ENCODE measurements at places on chromosomes 12 and 14.

GRCh38 chr14:57161583-57162234 is 107.0 kb downstream of the EXOC5 start:
- DNase-seq: peak; percentile 34

DNA sequence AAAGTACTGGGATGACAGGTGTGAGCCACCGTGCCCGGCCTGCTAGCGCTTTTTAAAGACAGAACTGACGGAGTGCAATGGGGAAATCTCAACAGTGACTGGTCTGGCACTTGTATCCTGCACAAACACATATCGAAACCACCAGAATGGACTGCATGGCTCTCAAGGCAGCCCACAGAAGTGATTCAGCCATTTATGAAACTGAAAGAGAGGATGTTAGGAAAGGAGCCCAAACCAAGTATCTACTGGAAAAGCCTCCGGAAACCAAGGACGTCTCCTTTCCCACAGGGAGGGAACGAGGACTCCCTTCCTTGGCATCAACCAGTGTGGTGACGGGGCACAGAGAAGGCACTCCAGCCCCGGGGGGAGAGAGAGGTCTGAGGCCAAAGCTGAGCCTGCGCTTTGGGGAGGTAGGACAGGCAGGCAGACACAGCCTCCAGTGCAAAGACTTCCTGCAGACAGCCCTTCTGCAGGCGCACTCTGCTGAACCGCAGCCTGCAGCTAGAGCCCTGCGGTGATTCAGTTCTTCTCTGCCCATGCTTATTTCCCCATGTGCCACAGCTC is 16.5 kb downstream of the SLC15A4 start:
- no peak for DNase-seq

DNA sequence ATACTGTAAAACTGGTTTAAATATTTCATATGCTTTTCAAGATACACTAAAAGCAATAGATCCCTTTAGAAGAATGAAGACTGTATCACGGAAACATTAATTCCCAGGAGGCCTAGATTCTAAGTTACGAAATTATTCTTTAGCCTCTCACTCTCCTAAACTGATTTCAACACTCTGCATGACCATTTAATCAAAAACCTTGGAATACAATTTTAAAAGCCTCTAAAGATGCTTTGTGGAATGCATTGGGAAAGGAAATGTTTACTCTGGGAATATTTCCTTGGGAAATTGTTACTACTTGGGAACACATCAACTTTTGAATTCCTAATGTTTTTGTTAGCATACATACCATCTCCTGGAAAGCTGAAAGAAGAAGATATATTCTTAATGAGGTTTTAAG is 255.7 kb upstream of the FAR2 start:
- DNase-seq: no peak

- no peak for DNase-seq
Observed at GRCh38 chr14:73428353-73428824, 30.0 kb downstream of the NUMB start.

GRCh38 chr12:15679151-15679550 is 110.0 kb downstream of the EPS8 start:
- no peak for DNase-seq

GRCh38 chr14:96173636-96174475 is 30.8 kb upstream of the BDKRB2 start:
- DNase-seq: no peak

GRCh38 chr12:11482955-11483354 is 87.6 kb upstream of the PRB2 start:
- no peak for DNase-seq

DNA sequence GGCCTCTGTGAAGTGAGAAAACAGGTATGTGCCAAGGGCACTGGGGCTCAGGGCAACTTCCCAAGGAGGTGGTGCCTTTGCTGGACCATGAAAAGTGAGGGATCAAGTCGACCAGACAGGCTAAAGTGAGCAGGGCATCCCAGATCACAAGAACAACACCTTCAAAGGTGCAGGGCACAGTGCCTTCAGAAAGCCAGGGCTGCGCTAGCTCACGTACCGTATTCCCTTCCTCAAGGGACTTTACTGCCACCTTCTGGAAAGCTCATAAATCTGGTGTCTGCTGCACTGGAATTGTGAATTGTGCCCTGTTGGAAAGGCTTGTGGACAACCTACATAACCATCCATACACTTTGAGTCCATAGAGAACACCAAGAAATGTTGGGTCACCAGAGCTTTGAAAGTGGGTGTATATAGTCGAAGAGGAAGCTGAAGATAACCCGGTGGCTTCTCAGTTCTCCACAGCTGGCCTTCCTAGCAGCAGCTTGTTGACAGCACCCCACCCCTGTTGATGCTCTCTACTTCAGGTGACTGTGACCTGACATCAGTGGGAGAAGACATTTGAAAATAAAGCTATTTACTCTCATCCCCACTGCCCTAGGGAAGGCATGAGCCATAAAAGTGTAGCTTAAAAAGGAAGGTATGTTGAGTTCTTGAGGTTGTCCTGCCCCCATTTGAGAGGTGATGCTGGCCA is 24.5 kb downstream of the FIGNL2 start:
- DNase-seq: peak; percentile 71

DNA sequence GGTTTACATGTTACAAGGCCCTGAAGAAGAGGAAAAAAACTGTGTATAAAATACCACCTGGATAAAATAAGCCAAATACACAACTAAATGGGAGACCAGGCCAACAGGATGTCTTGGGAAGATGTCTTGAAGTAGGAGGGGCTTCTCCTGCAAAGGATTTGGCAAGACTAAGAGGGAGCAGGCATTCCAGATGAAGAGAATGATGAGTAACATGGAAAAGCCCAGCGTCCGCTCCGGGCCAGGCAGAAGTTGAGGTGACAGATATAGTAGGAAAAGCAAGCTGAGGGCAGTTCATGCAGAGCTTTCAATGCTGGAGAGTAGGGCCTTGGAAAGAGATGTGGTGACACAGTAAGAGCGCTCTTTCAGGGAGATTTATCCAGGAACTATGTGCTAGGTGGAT is 16.1 kb upstream of the EIF4B start:
- no peak for DNase-seq

GRCh38 chr14:78302841-78303240 is 132.7 kb downstream of the NRXN3 start:
- peak; percentile 30 for DNase-seq

GRCh38 chr14:93059260-93059659 is 56.5 kb downstream of the ITPK1 start:
- no peak for DNase-seq

GRCh38 chr14:99751539-99752485 is 41.4 kb upstream of the EML1 start:
- DNase-seq: no peak

GRCh38 chr14:103625356-103626095 is 3.5 kb upstream of the KLC1 start:
- DNase-seq: no peak

DNA sequence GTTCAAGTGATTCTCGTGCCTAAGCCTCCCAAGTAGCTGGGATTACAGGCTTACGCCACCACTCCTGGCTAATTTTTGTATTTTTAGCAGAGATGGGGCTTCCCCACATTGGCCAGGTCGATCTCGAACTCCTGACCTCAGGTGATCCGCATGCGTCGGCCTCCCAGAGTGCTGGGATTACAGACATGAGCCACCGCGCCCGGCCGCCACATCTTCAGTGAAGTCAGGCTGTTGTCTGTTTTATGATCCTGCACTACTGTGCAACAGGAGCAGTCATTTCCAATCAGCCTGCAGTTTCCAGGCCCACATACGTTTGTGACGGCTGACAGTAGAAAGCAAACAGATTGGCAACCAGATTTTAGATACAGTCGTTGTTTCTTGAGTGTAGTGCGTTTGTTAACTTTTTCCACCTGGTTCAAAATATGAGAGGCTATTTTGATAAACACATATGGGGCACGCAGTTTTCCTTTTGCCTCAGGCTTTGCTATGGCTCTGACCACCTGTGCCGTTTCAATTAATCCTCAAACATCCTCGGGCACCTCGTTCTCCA is 74.8 kb downstream of the LGMN start:
- no peak for DNase-seq

- DNase-seq: no peak
Observed at GRCh38 chr12:4118601-4119156, 154.9 kb upstream of the CCND2 start.

DNA sequence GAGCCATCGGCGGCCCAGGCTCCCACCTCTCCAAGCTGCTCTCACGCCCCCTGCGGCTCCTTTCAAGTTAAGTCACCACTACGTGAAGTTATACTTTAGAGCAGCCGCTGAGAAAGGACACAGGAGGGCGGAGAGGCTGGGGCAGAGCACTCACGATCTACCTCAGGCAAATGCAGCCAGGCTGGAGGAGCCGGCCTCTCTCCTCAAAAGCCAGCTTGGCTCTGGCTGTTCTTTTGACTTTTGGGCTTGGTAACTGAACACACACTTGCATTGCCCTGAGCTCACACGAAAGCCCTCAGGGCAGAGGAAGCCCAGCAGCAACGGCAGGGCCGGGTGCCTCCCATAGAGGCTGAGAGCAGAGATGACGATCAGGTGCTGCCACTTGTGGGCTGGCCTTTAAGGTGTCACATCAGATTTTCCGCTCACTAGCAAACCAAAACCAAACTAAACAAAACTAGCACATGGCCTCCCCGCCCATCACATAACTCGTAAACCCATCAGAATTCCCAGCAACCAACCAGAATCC is 75.2 kb downstream of the PITPNM2 start:
- DNase-seq: no peak

DNA sequence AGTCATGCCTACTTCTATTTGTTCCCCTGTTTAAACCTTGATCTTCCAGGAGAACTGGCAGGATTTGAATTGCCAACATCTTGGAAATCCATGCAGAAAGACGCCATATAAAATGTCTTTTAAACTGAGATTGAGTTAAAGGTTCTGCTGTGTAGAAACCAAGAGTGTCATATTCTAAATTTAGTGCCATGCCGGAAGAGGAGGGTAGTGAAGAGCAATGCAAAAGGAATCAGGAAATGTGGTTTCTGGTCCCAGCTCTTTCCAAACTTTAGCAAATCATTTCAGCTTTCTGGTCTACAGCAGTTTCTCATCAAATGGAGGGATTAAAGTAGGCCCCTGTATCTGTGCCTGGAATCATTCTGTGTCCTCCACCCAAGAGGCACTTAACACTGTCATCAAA is 85.7 kb downstream of the BTG1 start:
- DNase-seq: no peak

DNA sequence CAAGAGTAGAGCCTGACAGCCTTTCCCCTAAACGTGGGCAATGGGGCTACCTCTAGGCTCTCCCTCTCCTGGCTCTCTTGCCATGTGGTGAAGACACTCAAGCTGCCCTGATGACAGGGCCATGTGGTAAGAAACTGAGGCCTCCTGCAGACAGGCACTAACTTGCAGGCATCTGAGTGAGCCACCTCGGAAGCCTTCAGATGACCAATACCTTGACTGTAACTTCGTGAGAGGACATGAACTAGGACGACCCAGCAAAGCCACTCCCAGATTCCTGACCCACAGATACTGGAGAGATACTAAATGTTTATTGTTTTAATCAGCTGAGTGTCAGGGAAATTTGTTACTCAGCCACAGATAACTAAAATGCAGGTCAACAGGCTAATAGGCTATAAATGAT is 96.4 kb downstream of the EFCAB11 start:
- DNase-seq: no peak

- DNase-seq: no peak
Observed at GRCh38 chr12:42583016-42583415, 6.5 kb downstream of the PRICKLE1 start.

DNA sequence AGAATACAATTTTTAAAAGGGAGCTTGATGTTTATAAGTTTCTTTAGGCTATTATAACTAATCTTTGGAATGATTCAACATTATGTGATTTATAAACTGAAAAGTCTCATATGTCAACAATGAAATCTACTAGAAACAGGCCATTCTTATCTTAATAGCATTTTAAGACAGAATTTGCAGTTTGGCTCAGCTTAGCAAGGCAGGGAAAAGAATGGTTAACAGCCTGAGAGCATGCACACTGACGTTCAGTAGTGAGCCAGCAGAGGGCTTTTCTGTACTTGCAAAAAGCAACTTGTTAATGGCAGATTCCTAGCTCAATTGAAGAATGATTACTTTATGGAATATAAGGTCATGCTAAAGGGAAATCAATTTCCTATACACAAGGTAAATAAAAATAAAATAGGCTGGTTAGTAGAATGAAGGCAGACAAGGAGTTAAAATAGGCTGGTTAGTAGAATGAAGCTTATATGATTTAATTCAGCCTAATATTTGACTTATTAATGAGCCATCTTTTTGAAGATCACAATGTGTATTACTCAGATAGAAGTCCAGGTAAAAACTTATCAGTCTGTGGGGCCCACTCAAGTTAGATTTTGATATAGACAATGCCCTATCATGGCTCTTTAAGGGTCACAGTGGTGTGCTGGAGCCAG is 95.9 kb downstream of the OTOGL start:
- peak; percentile 57 for DNase-seq

DNA sequence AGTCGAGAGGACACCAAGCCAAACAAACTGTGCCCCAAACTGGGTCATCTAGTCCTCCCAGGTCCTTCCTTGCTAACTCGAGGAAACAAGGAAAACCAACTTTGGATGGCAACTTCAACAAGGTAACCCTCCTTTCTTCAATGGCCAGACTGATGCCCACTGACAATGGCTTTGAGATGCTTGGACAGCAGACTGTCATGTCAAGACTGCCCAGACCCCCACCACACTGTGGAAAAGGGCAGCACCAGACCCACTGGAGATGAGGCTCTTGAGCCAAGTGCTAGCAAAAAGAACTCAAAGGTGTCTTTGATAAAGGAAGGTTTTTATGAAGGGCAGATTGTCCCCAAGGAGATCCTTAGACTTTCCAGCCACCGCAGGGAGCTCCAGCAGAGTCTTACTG is 9.0 kb upstream of the CDH24 start:
- no peak for DNase-seq

- DNase-seq: no peak
Observed at GRCh38 chr12:19223695-19224094, 94.2 kb downstream of the PLEKHA5 start.

DNA sequence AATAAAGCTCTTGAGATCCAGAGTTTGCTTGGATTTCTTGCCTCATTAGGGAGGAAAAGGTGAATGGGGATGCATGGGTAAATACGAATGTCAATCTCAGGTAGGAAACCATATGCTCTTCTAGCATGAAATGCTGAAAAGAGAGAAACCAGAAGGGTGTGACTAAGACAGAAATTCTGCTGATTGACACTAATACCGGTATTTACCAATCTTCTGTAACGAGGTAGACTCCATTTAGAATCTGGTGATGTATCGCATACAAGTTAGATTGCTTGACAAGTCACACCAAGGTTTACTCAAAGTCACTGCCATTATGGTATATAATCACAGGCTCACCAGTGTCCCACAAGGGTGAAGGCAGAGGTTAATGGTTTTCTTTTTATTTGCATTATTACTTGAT is 337.9 kb downstream of the NRXN3 start:
- peak; percentile 47 for DNase-seq

GRCh38 chr12:46382408-46382963 is 9.9 kb upstream of the SLC38A2 start:
- DNase-seq: no peak

Data from NCI-H748 treated with DMSO at 0.1 percent for 48 hours (cell line).